ENCODE measurements at places on chromosomes 7 and 10.

DNA sequence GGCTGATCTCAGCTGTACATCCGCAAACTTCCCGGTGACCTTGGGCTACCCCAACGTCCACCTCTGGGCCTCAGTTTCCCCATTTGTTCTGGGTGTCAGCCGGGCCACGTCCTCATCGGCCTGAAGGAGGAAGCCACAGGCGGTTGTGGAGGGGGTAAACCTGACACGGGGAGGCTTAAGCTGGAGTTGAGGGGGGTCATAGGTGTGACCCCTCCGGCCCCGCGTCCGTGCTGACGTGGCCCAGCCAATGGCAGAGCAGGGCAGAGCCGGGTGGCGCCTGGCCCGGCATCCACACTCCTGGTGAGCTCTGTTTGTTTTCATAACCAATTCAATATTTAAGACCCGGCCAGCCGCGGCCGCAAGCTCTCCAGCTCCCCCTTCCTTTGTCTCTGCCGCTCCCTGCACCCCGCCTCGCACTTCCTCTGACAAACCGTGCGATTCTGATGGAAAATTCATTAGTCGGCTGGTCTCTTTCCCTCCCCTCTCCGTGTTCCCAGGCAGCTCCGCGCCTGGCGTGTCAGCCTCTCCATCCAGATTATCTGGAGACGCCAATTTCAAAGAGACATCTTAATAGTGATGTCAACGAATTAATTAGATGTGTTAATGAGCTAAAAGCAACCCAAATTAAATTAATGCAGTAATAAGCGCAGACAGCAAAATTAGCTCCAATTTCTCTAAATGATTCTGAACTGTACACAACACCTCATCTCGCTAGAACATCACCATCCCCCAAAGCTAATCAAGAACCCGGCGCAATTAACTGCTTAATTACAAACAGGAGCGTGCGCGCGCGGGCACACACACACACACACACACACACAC lies 55.4 kb downstream of the MICALL2 start:
- DNase-seq: no peak

GRCh38 chr7:12458520-12459131 lies 55.0 kb upstream of the VWDE start:
- DNase-seq: no peak

- DNase-seq: no peak
Measured at GRCh38 chr10:104546756-104547155, 94.3 kb upstream of the SORCS3 start.

DNA sequence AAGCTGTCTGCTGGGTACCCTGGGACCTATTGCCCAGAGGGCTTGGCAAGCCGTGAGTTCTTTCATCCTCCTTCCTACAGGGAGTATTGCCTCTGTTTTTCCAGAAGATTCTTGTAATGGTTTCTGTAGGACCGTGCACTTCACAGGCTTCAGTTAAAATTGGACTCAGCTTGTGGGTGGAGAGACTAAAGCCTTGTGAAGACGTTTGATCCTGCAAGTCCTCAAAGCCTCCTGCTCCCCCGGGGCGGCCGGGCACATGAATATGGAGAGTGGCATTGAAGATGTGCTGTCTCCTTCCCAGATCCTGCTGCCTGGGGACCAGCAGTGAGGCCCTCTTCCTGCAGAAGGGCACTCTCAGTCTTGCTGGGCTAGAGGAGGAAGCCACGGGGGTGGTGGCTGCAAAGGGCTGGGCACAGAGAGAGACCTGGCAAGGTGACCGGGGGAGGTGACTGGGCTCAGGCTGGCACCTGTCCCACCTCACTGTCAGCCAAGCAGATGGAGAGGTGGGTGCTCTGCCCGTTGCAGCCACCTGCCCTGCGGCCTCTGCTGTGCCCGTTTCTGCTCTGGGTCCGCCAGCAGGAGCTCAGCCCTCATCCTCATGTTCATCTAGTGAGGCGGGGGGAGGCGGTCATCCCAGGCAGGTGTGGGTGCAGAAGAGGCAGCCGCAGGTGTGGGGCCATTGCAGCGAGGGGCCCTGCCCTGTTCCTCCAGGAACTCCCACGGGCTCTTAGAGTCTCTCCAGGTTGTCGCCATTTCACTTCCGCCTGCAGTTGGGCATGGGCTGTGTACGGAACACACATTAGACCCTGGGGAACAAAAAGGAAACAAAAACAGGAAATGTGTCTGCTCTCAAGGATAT lies 55.7 kb downstream of the TMEM209 start:
- DNase-seq: no peak

DNA sequence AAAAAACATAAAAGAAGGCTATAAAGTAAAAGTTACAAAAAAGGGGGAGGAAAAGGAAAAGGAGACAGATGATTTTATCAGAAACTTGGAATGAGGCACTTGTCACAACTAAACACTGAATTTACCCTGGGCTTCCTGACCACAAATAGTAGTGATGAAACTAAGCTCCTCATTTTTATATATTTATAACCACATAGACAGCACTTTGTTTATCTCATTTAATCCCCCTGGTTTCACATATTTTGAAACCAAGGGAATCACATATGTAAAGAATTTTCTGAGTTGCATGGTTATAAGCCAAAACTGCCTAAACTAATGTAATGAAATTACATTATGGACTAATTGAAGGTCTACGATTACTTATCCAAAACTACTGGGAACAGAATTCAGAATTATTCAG lies 39.6 kb upstream of the MET start:
- DNase-seq: no peak

DNA sequence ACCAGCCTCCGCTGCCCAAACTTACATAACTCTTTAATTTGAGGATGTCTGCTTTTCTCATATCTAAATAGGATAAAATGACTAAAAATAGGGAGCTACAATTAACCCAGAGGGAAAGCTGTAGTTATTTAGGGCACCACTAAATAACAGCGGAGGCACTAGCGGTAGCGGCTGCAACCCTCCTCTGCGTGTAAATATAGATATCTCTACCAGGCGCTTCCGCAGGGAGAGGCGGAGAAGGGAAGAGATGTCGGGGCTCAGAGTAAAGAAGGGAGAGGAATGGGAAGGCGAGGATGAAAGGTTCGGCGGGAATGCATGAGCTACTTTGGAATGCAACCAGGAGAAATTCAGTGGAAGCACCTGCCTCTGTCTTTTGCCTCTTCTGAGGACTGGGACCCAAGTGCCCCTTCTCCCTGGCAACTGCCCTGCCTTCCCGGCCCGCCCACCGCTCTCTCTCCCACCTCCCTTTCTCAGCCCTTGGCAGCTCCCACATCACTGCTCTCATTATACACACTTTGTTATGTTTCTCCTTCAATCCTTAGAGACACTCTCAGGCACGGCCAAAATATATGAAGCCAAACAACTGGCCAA lies 698.3 kb downstream of the PARD3 start:
- no peak for DNase-seq

- no peak for DNase-seq
Measured at GRCh38 chr7:81232084-81232799, 313.4 kb upstream of the SEMA3C start.

- DNase-seq: no peak
Measured at GRCh38 chr10:48545462-48546145, 59.3 kb downstream of the ARHGAP22 start.

GRCh38 chr7:100418930-100419659 lies 9.4 kb downstream of the ZCWPW1 start:
- DNase-seq: no peak

- no peak for DNase-seq
Measured at GRCh38 chr7:47258798-47259197, 323.1 kb downstream of the TNS3 start.

DNA sequence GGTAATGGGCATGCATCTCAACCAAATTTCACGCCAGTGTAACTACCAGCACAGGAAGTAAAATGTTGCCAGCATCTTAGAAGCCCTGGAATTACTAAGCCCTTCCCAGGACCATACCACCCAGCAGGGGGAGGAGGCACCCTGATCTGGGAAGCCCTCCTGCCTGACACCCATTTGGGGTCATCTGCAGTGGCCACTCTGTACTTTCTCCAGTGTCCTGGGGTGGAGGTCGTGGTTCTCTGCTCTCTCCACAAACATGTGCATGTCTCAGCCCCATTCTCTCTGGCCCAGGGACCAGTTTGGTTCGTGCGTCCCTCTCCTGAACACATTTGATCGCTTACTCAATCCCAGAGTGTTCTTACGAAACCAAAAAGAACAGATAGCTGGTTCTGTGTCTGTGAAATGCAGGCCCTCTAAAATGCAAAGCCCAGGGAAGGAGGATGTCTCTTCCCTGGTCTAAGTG lies 9.4 kb upstream of the LRRC27 start:
- DNase-seq: no peak

DNA sequence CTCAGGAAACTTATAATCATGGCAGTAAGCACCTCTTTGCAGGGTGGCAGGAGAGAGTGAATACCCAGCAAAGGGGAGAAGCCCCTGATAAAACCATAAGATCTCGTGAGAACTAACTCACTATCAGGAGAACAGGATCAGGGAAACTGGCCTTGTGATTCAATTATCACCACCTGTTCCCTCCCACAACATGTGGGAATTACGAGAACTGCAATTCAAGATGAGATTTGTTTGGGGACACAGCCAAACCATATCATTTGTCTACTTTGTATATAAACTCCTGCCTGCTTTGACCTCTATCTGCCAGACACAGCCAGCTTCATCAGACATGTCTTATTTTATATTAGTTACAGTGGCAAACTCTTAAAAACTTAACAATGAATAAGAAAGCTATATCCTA lies 50.4 kb downstream of the ARMC3 start:
- no peak for DNase-seq

DNA sequence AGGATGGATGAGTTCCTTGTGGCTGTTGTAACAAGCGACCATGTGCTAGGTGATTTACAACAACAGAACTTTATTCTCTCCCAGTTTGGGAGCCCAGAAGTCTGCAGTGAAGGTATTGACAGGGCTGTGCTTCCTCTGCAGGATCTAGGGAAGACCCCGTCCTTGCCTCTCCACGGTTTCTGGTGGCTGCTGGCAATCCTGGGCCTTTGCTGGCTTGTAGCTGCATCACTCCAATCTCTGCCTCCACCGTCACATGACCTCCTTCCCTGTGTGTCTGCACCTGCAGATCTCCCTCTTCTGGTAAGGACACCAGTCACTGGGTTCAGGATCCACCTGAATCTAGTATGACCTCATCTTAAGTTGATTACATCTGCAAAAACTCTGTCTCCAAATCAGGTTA lies 115.6 kb downstream of the GLRX3 start:
- no peak for DNase-seq

DNA sequence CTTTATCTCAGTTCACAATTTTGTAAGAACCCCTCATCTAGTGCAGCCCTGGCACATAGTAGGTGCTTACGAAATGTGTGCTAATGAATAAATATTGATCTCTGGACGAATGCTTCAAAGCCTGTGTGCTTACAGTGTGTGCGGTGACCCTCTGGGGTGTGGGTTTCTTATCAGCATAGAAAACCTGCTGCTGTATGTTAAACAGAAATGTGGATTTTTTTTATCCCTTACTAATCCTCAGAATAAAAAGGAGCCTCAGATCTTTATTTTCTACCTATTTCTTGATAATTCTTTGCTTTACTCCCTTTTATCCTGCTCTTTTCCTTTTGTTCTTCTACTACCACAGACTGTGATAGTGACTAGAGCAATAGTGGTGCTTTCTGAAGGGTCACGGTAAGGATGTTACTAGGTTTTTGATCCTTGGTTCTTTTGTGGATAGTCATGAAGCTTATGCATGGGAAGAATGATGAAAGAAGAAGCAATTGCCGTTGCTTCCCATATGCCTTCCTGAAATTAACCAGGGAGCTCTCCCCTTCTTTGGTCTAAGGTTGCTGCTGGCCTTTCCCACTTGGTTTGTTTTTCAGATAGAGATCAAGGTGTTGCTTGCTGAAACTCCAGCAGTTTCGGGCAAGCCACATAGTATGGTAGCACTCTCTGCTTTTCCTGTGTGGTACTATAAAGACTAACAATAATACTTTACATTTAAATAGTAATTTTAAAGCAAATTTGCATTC lies 44.7 kb downstream of the SPAG6 start:
- no peak for DNase-seq

DNA sequence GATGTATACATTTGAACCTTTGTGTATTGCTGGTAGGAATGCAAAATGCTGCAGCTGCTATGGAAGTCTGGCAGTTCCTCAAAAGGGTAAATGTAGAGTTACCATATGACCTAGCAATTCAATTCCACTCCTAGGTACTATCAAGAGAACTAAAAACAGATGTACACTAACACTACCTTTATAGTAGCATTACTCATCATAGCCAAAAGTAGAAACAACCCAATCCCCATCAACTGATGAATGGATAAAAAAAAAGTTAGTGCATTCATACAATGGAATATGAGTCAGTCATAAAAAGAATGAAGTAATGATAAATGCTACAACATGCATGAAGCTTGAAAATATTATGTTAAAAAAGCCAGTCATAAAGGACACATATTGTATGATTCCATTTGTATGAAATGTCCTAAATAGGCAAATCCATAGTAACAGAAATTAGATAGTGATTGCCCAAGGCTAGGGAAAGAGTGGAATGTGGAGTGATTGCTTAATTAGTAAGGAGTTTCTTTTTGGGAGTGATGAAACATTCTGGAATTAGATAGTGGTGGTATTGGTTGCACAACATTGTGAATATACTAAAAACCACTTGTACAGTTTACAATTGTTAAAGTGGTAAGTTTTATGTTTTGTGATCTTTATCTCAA lies 96.4 kb upstream of the AOAH start:
- no peak for DNase-seq

DNA sequence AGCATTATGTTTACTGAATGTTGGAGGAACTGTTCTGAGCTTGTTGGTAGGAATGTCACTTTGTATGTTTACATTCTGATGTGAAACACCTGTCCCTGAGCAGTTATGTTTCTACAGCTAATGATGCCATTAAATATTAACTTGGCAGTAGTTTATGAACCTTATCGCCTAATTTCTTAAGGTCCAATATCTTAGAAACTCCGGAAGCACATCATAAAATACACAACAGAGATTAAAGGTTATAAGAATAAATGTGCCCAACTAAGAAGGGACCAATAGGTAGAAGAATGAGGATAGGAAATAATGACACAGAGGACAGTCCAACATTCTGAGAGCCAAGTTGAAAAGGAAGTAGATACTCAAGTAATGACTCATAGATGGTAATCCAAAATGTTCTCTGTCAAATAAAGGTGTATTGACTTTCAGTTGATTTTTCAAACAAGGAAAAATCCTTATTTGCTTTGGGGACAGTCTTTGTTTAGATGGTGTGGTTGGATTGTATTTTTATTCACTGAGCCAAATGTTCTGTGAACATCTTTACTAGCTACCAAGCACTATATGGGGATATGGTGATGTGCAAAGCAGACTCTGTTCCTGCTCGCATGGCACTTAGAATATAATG lies 31.9 kb downstream of the LCOR start:
- no peak for DNase-seq

DNA sequence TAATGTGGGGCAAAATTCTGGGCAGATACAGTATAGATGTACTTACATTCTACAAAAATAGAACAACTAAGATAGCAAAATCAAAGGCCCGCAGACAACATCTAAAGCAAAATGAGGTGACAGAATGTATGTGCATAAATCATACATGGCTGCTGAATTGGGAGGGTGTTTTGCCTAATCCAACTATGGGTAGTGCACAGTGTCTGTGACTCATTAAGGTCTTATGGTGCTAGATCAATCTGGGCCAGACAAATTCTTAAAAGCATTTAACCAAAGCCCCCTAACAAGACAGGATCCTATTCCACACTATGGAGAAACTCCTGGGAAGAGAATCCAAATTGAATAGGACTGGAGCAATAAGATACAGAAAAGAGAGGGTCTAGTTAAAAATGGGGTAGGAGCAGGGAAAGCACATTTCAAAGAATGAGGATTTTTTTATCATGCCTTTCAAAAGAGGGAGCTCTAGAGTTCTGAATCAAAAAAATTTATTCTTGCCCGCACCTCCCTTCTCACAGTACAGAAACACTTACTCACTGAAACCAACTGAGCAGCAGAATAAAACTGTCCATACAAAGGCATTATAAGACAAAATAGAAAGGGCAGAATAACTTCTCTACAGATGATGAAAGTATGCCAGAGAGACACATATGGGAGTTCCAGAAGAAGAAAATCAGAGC lies 181.3 kb downstream of the RNLS start:
- DNase-seq: no peak

Measured in stimulated activated CD4-positive, alpha-beta T cell treated with anti-CD3 and anti-CD28 coated beads, Interleukin-1b, Interleukin-23, amount 100 ng/mL, for 48 hours (primary cell).